ENCODE measurements at places on chromosomes 5 and 9. TPM values are rescaled to one million over a fixed set of nuclear protein-coding genes. Genes with fewer than 3 reads are reported as not detected.

GRCh38 chr9:111740739-111741138 is 54.0 kb downstream of the SHOC1 start:
- DNase-seq, result no peak

DNA sequence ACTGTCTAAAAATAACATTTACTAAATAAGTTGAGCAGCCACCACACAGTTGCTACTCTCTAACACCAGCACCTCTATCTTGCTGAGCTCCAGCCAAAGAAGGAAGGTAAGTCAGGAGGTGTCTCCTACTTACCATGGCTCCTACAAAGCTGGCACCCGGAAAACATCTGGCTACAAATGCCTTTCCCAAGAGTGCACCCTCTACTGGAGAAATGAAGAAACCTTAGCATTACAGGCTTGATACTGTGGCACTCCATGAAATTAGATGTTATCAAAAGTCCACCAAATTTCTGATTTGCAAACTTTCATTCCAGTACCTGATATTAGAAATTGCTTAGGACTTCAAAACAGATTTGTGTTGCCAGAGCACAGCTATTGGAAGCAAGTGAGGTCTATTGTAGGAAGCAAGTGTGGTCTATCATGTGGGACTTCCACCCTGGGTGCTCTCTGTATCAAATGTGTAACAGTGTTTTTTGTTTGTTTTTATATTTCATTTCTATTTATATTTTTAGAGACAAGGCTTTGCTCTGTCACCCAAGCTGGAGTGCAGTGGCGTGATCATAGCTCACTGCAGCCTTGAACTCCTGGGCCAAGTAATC is 25.7 kb upstream of the RFK start:
- no peak for DNase-seq

- DNase-seq, result no peak
Observed at GRCh38 chr9:128109050-128109709, 18.3 kb downstream of the PTGES2 start.

- DNase-seq, result no peak
Observed at GRCh38 chr5:170818232-170818631, 34.7 kb downstream of the GABRP start.

GRCh38 chr9:121357011-121357410 is 13.0 kb downstream of the STOM start:
- DNase-seq, result no peak

DNA sequence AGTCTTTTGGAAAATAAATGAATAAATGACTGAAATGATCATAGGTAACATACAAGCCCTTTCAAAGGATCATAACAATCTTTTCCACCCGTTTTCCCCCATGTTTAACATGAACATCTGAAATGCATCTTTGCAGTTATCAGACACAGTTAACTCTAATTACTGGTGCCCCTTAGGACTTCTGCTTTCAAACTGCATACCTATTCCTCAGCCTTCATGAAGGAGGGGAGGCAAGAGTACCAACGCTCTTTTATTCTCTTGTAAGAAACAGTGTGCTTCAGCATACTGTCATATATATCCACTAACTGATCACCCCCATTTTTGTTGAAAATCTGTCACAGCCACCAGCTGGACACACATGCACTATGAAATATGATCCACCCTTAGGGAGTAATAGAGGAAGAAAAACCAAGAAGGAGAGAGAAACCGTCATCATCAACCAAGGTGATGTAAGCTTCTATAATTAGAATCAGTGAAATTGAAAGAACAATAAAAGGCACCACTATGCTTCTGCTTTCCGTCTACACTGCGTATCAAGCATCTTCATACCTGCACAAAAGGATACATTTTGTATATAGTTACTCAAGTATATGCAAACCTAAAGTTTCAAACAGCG is 98.7 kb downstream of the RAPGEF6 start:
- no peak for DNase-seq

DNA sequence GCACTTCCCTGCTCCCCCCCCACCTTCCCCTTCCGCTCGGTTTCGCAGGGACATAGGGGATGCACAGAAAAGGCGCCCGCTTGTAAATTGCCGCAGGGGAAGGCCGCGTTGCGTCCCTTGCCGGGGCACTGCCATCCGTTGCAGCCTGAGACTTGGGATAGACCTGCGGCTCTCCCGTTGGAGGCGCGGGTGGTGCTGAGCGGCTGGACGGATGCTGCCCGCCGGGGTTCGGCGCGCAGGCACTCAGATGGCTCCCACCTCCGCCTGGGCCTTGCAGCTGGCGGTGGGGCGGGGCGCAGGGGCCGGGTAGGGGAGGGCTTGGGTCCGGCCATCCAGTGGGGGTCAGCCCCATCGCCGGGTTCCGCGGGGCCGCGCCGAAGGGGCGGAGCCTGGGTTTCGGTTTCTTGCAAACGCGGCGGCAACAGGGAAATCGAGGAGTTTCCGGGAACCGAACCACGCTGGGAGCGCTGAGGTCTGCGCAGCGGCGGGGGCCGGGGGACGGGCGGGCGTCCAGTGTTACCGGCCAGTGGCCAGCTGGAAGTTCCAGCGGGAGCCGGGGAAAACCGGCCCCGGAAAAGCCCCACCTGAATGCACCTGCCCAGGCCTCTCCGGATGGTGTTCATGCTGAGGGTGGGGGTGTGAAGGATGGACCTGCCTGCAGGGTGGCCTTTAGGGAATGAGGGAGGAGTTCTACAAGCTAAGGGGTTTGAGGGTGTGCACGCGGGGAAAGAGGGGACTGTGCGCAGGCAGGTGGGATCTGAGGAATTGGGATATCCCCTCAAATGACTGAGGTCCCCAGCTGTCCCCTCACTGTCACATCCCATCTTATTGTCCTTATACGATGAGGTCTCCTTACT is 6.3 kb upstream of the IRF1 start:
- DNase-seq, result peak; percentile 73

DNA sequence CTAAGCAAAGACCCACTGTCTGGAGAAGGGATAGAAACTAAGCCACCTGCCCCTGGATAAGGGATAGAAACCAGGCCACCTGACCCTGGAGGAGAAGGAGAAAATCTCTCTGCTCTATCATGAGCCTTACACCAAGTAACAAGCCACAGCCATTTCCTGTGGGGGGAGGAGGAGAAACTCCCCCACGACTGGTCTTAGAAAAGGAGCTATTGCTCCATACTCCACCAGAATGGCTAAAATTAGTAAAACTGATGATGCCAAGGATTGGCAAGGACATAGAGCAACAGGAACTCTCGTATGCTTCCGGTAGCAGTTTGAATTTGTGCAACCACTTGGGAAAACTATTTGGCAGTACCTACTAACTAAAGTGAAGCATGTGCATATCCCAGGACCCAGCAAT is 70.8 kb downstream of the ACTL7B start:
- no peak for DNase-seq

- DNase-seq, result no peak
Observed at GRCh38 chr9:81552581-81552991, 136.8 kb downstream of the TLE1 start.

- no peak for DNase-seq
Observed at GRCh38 chr5:65173130-65173525, 308.6 kb downstream of the ADAMTS6 start.

GRCh38 chr5:42419294-42419693 is 3.9 kb upstream of the GHR start:
- DNase-seq, result no peak

GRCh38 chr9:114737847-114738246 is 55.9 kb upstream of the TEX48 start:
- DNase-seq, result no peak

DNA sequence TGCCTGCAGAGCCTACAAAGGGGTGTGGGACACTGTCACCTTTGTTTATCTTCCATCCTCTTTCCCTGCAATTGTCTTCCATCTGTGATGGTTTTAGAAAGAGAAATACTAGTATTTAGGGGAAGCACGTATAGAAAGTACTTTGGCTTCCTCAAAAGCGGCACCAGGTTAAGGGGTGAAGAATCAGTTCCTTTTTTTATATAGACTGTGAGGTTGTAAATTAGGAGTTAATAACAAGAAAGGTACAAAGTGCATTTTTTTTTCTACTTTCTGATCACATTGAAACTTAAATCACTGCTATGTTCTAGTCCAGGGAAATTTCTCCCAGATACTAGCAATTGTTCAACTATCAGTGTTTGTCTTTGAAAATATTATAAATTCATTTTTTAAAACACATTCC is 219.3 kb downstream of the CEMIP2 start:
- DNase-seq, result no peak

DNA sequence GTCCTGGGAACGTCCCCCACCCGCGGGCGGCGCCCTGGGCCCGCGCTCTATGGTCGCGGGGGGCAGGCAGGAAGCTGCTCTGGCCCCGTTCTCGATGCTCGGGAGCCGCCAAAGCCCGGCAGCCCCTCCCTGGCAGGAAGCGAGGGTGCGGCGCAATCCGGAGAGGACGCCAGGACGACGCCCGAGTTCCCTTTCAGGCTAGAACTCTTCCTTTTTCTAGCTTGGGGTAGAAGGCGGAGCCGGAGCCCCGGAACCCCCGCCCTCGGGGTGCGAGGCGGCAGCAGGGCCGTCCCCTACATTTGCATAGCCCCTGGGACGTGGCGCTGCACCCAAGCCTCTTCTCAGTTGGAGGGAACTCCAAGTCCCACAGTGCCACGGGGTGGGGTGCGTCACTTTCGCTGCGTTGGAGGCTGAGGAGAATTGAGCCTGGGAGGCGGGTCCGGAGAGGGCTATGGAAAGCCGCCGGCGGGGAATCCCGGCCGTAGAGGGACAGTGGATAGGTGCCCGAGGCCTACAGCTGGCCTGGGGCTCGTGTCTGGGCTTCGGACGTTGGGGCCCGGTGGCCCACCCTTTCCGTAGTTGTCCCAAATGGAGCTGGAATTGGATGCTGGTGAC is at the start of the genes CREB3 and TLN1:
TSS of gene CREB3 (plus strand) at position 482 of the 615 bp plus-strand sequence. CDS start at position 589, 107 bp downstream.
TSS of gene TLN1 (minus strand) at position 11 of the 615 bp plus-strand sequence. CDS start 6,501 bp downstream, outside the sequence.
- DNase-seq, result peak; percentile 98

DNA sequence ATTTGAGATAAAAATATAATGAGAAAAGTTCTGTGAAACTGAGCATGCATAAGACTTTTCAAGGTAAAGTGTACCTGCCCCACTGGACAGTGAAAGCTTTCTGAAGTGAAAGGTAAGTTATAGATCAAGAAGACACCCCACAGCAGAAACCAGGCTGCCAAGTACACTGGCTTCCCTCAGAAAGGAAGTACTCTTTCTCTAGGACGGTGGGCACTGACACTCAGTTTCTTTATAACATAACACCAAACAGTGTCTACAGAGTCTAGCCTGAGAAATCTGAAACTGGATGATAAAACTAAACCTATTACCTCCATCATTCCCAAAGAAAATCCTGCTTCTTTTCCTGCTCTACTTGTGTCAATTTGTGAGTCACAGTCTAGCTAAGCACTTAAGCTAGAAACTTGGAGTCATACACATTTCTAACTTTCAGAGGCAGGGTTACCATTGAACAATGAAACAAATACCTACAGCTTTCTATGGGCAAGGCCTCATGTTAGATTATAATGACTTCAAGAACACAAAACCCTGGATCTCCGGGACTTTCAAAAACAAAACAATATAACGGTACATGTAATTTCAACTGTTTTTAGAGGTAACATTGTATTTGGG is 136.7 kb downstream of the CPLANE1 start:
- DNase-seq, result no peak

DNA sequence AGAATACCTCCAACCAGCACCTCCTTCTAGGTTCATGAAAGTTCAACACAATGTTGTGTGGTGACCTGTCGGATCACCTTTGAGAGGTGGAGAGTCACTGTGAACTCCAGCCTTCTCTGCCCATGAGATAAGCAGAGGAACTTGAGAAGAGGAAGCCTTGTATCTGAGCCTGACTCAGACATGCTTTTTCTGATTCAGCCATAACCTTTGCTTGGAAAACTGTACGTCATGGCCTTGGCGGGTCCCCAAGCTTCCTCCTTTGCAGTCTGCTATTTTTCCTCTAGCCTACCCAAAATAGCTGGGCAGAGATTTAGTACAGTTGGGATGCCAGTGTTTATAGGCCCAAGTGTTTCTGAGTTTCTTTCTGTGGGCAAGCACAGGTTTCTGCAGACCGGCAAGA is 274.7 kb downstream of the CETN3 start:
- no peak for DNase-seq

GRCh38 chr5:112614285-112614684 is 123.4 kb upstream of the APC start:
- DNase-seq, result no peak

DNA sequence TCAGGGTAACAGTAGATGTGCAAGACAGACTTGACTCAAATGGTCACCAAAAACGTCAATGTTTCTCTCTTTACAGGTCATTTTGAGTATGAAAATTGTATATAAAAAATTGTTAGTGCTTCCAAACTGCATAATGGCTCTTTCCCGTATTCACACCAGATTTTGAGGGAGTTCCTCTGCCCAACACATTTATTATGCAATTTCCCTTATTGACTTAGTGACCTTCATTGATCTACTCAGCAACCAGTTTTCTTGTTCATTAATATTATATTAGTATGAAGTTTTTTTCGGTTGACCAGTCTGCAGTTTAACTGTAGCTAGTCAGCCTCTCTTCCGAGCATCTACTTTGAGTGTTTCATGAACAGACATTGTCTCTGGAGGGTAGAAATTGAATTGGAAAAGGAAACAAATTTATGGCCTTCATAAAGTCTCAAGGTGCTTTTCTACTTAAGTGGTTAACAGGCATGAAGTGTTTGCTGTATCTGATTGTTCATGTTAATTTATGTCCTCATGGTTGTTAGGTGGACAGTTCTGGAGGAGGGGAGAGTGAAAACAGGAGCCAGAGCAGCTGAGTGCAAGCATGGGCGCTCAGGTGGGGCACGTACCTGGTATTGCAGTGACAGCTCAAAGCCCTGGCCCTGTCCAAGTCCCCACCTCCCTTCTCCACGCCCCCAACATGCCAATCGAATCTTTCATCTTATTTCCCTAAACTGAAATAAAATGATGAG is 240.2 kb downstream of the RFK start:
- no peak for DNase-seq

- DNase-seq, result no peak
Observed at GRCh38 chr9:32573821-32574220, 862 bp upstream of the NDUFB6 start.

GRCh38 chr9:133301253-133302230 is 26.5 kb upstream of the ABO start:
- DNase-seq, result no peak

GRCh38 chr9:137114220-137114612 is 317 bp downstream of the DPP7 start:
- no peak for DNase-seq

- DNase-seq, result no peak
Observed at GRCh38 chr5:127492854-127493738, 24.3 kb upstream of the PRRC1 start.

- DNase-seq, result no peak
Observed at GRCh38 chr5:40171971-40172370, 507.7 kb upstream of the PTGER4 start.

GRCh38 chr5:94885931-94886330 is 267.5 kb downstream of the SLF1 start:
- DNase-seq, result no peak

DNA sequence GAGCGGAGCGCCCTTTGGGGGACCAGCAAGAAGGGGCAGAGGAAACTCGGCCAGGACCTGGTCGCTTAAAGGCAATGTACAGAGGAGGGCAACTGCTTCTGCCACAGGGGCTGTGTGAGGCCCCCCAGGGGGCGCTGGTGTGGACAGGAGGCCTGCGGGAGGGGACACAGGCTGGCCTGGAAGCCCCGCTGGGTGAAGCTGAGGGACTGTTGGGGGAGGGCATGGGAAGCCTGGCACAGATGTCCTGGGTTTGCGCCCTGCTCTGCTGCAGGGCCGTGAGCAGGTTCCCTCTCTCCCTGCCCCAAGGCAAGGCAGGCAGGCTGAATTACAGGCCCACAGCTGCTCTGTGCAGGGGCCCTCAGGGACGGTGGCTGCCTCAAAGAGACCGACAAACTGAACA is 5.4 kb downstream of the MED22 start:
- DNase-seq, result no peak

- DNase-seq, result no peak
Observed at GRCh38 chr9:133830310-133830709, 92.2 kb upstream of the SARDH start.

The ZNF300 gene
- 0.56 TPM for total RNA-seq

The BAAT gene
- 0.08 TPM for total RNA-seq

The OMD gene
- total RNA-seq, result not detected

The PCDHA13 gene
- total RNA-seq, result not detected
